ENCODE measurements at places on chromosomes 16 and 17. TPM values are rescaled to one million over a fixed set of nuclear protein-coding genes. Genes with fewer than 3 reads are reported as not detected.

DNA sequence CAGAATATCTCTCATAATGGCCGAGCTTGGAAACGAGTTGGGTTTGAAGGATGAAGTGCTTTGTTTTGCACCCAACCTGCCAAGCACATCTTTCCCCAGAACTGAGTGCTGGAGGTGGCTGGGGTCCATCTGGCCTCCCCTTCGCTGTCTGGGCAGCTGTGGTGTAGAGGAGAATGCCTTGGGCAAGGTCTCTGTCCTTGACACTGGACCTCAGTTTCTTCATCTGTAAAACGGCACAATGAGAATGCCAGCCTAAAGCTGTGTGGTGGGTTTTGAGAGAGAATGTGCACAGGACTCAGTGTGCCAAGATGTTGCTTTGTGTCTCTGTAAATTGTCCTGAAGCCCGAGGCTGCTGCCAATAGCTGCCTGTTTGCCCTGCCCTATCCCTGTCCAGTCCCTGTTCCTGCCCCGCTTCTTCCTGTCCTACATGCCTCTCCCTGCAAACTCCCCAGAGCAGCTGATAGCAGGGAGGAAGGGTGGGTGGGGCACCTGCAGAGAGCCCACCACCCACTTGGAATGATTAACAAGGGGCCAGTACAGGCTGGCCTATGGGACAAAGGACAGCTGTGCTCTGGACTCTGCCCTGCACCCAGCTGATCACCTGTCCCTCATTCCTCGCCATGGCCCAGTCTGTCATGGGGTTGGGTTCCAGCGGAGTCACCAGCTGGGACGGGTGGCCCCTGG, 15.3 kb downstream of the LASP1 start:
- DNase-seq: no peak

DNA sequence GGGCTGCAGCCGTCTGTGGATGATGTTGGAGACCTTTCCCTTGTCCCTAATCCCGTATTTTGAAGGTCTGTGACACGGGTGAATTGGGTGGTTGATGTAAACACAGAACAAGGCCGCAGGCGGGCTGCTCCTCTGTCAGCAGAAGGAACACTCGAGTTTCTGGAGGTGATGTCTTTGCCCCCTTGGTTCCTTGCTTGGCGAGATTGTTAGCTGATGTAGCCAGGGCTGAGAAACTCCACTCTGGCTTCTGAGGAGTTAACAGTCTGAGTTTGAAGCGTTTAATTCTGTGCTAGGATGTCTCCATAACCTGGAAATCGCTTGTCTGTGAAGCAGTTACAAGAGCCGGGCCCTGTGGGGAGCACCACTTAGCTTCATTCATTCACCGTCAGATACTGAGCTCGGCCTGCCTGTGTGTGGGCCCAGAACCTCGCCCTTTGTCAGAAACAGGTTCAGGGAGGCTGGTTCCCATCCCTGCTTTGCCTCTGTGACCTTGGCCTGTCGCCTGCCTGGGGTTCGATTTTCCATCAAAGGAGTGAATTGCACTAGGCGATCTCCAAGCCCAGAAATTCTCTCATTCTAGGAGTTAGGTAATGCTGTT, 1.3 kb downstream of the MAPK8IP3 start:
- DNase-seq: no peak

DNA sequence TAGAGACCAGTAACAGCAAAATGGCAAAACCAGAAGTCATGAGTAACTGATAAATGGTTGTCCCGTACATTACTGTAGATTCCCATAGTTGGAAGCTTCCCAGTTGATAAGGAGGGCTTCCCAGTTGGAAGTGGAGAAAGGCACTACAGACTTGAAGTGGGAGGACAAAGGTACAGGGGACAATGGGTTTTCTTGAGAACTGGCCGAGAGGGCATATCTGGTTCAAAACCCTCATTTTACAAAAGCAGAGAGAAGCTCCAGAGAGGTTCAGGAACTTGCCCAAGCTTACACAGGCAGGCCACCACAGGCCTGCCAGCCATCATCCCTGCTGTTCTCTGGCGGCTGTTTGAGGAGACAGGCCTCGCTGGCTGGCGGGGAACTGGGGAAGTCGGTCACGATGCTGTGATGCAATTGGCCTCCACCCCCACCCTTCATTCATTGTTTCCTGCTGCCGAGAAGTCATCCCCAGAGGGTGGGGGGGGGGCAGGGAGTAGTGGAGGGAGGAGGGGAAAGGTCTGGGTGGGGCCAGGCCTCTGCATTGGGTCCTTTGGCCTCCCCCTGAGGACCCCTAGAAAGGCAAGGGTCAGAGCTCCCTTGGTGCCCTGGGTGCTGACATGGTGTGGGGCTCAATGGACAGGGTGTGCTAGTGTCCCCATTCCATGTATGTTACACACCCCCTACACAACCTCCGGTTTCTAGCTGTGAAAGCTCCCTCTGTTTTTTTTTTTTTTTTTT, 3.0 kb downstream of the UBALD2 start:
- peak; percentile 73 for DNase-seq

DNA sequence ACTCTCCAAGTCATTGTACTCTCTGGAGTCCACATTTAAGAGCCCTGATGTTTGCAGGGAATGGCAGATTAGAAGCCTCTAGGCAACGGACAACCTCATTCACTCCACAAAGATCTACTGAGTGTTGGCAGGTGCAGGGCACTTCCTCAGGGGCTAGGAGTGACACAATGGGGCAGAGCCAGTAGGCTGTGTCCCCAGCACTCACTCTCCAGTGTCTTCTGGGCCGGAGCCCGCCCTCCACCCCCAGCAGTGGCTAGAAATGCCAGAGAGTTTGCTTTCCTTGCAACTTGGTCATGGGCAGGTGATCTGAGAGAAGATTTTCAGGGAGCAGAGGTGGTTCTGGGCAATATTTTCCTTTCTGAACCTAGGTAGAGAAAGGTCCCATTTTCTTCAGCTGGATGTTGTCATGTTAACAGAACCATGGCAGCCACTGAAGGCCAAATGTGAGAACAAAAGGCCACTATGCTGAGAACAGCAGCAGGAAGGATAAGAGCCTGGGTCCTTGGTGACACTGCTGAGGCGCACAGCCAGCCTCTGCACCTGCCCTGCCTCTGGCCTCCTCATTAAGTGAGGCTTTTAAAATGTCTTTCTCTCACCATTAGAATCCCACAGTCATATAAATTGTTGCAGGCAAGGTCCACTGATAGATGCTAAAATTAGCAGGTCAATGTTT, 96.2 kb downstream of the USP31 start:
- DNase-seq: no peak

VAMP2 gene
- total RNA-seq: 0.64 TPM

GRCh38 chr17:61862105-61862574, 1.2 kb downstream of the BRIP1 start:
- DNase-seq: peak; percentile 18

KRTAP4-3 gene
- total RNA-seq: not detected

DNA sequence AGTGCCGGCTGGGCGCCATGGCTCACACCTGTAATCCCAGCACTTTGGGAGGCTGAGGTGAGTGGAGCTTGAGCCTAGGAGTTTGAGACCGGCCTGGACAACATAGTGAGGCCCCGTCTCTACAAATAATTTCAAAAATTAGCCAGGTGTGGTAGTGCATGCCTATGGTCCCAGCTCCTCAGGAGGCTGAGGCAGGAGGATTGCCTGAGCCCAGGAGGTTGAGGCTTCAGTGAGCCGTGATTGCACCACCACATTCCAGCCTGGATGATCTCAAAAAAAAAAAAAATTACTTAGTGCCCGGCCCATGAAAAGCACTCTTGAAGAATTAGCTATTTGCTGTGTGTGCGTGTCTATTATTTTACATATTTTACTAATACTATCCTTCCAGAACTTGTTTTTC, 9.6 kb downstream of the GPRC5C start:
- DNase-seq: no peak
